GM13977 (cell line): ENCODE measurements at places on chromosomes 12 and 14.

DNA sequence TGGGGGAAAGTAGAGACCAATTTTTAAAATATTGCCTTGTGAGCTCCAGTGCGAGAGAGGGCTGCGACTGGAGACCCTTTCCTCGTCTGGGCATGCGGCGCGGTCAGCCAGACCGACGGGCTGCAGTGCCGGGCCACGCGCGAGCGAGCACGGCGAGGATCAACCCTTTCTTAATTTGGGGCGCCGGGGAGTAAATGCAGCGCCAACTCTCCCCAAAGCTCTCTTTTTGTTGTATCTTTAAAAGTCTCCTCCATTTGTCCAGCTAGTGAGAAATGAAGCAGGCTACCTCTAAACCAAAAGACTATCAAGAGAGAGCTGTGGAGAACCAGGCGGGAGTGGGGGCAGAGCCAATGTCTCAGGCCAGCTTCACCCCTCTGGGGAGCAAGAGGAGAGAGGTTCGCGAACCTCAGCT is 1.4 kb downstream of the SIX1 start:
- peak; percentile 41 for DNase-seq

DNA sequence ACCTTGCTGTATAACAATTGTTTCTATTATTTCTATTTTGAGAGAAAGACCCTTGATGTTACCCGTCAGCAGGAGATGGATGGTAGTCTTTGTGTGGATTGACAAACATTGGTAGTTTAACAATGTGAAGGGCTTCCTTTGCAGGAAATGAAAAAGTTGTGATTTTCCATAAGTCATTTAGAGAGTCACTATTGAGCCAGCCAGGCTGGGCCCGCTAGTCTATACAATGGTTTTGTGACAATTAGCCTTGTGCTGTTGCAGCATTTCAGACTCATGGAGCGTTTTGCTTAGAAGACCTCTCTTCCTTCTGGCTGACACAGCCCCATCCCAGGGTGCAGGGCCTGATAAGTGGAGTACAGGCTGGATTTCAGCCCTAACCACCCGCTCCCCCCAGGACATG is 18.3 kb upstream of the SLC38A2 start:
- DNase-seq, result no peak

DNA sequence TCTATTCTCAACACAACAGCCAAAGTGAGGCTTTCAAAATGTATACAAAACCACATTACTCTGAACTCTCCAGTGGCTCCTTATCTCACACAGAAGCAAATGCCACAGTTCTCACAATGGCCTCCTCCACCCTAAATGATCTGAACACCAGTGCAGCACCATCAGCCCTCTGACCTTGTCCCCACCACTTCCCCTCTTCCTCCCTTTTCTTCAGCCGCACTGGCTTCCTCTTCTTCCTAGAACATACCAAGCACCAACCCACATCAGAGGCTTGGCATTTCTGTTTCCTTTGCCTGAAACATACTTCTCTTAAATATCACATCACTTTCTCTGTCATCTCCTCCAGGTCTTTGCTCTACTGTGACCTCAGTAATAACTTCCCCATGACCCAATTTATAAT is 66.3 kb downstream of the GPR135 start:
- DNase-seq, result no peak

- DNase-seq, result no peak
Observed at GRCh38 chr14:27836386-27836785, 930.2 kb upstream of the FOXG1 start.

GRCh38 chr12:43288671-43289425 is 263.2 kb downstream of the ADAMTS20 start:
- DNase-seq, result no peak
